CD4-positive, alpha-beta T cell (primary cell): ENCODE measurements at places on chromosomes 6 and 20.

GRCh38 chr20:16066571-16066970 lies 506.7 kb downstream of the KIF16B start:
- H3K4me1 ChIP-seq: no peaks in the 10 kb centered on the region
- no peak overlapping the region for H3K27ac ChIP-seq
- no peaks in the 10 kb centered on the region for H3K27me3 ChIP-seq

DNA sequence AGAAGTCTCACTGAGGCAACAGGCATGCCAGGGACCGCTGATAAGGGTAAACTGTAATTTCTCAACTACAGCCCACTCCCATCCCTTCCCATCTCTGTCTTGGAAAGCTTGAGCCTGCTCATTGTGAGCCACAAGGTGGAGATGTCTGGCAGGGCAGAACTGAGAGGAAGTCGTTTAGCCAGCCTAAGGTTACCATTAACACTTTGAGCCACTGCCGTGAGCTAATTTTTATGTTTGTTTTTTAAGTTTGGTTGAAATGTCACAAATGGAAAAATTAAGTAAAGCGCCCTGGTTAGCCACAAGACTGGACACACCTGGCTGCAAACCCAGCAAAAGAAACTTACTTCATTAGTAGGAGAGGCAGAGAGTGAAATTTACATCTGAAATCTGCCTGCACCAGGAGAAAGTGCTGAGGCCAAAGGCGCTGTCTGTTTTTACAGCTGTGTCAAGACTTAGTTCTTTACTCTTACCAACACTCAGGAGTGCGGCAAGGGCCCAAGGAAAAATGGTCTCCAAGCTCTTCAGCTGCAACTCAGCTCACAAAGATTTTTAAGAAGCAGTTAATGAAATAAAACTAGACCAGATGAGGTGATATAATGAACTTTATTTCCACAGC lies 50.0 kb upstream of the FAM83C start:
- H3K27ac ChIP-seq: no peak overlapping the region
- H3K4me1 ChIP-seq: no peaks in the 10 kb centered on the region
- H3K36me3 ChIP-seq: peaks cover 31% of the 10 kb centered on the region

DNA sequence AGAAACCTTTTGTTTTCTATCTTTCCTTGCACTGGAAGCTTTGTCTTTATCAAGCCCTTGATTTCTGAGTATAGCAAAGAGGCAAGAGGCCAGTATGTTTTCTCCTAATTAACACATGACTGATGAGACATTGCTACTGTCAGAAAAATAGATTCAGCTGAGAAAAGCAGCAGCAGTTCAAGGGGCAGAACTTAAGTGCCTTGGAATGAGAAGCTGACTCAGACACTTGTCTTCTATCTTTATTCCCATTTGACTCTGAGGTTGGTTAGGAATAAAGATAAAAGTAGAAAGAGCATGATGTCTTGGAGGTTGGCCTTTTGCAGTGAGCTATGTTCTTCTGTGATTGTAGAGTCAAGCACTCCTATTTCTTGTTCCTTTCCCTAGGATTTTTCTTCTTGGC lies 79.1 kb upstream of the MAN1A1 start:
- no peak for DNase-seq
- H3K4me3 ChIP-seq: no peak overlapping the region
- no peaks in the 10 kb centered on the region for H3K27me3 ChIP-seq
- no peak overlapping the region for H3K27ac ChIP-seq
- H3K4me1 ChIP-seq: no peaks in the 10 kb centered on the region

GRCh38 chr20:2152317-2152716 lies 50.7 kb downstream of the STK35 start:
- H3K27ac ChIP-seq: no peak overlapping the region
- no peaks in the 10 kb centered on the region for H3K27me3 ChIP-seq
- no peak overlapping the region for H3K4me3 ChIP-seq
- no peaks in the 10 kb centered on the region for H3K36me3 ChIP-seq
- H3K4me1 ChIP-seq: no peaks in the 10 kb centered on the region

GRCh38 chr6:132481189-132481588 lies 31.7 kb downstream of the STX7 start:
- H3K36me3 ChIP-seq: peaks cover 4% of the 10 kb centered on the region
- no peaks in the 10 kb centered on the region for H3K4me1 ChIP-seq
- H3K27ac ChIP-seq: no peak overlapping the region
- DNase-seq: no peak
- no peaks in the 10 kb centered on the region for H3K27me3 ChIP-seq

DNA sequence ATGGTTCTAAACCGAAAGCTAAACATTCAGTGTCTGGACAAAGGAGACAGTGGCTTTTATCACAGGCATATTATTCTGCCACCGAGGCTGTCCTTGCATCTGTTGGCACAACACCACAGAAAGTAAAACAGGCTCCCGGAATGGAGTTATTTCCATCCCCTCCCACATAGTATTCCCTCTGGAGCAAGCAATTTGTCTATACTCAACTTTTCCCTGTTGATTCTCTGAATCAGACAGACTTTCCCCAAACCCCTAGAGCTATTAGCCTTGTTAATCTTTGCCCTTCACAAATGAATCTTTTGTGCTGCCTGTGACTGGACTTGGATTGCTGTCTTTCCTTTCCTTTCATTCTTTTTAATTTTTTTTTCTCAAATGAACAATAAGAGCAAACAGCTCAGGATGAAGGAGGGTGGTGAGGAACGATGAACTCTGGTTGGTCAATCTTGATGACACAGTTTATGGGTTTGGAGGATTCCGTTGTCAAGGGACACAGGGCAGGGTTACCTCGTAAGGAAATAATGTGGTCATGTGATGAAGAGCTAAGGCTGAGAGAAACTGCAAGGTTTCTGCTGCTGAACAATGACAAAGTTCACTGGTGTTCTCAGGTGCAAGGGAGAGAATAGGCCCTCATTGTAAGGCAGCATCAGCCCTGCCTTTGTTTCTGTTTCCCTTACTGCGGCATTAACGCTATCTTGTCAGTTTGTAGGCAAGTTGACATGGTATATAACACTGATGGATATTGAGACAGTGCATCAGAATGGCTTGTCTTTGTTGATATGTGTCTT lies 275.0 kb upstream of the BMP2 start:
- H3K4me1 ChIP-seq: no peaks in the 10 kb centered on the region
- no peak overlapping the region for H3K4me3 ChIP-seq
- no peaks in the 10 kb centered on the region for H3K36me3 ChIP-seq
- no peak for DNase-seq
- H3K27ac ChIP-seq: no peak overlapping the region

DNA sequence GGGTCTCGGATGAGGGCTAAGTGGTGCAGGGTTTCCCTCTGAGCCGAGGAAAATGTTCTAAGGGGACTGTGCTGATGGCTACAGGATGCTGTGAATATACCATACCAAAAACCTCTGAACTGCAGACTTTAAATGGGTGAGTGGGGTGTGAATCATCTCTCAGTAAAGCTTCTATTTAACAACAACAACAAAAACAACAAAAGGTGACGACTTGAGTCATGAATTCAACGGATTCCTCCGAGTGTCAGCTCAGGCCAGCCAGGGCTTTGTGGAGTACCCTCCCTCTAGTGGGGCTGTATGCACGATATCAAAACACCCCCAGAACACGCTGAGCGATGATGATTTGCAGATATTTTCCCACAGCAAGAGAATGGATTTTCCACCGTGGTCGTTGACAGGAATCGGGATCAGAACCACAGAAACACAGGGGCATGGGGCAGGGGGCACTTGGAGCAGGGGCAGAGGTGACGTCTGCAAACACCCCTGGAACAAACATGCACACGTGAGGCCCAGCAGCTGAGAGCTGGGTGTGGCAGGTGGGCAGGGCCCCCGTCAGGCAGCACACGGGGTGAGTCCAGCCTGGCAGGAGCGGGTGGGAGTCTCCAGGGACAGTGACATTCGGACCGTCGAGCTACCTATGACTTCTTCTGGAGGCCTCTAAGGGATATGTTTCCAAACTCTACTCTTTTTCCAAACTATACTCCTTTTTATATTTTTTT lies 38.6 kb downstream of the SLC2A4RG start:
- H3K36me3 ChIP-seq: no peaks in the 10 kb centered on the region
- DNase-seq: no peak
- H3K27me3 ChIP-seq: no peaks in the 10 kb centered on the region
- no peak overlapping the region for H3K27ac ChIP-seq
- peaks cover 20% of the 10 kb centered on the region for H3K4me1 ChIP-seq

DNA sequence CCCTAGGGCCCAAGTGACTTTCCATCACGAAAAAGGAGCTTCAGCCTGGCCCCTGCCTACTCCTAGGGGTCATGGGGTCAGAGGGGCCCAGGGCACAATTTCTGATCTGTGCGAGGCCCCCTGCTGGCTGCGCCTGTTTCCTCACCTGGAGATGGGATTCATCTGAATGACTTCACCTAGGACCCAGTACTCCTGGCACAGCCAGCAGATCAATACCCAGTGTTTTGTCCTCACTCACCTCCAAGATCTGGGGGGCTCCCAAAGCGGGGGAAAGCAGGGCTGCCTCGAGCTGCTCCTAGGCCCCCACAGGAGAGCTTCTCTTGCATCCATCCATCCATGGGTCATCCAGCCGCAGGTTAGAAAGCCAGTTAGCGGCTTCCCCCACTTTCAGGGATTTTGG lies 33.8 kb downstream of the CD40 start:
- peaks cover 4% of the 10 kb centered on the region for H3K27me3 ChIP-seq
- no peaks in the 10 kb centered on the region for H3K4me1 ChIP-seq
- no peak for DNase-seq

GRCh38 chr6:41298785-41299502 lies 12.5 kb upstream of the TREM1 start:
- DNase-seq: no peak
- peaks cover 7% of the 10 kb centered on the region for H3K4me1 ChIP-seq
- peak overlapping the region; percentile 13 for H3K27ac ChIP-seq
- H3K36me3 ChIP-seq: no peaks in the 10 kb centered on the region
- H3K27me3 ChIP-seq: no peaks in the 10 kb centered on the region
- H3K4me3 ChIP-seq: no peak overlapping the region

- H3K4me1 ChIP-seq: peaks cover 10% of the 10 kb centered on the region
- H3K27ac ChIP-seq: no peak overlapping the region
- DNase-seq: no peak
- no peaks in the 10 kb centered on the region for H3K27me3 ChIP-seq
These were observed 28.2 kb downstream of the NCOA3 start for GRCh38 chr20:47529840-47530239.

DNA sequence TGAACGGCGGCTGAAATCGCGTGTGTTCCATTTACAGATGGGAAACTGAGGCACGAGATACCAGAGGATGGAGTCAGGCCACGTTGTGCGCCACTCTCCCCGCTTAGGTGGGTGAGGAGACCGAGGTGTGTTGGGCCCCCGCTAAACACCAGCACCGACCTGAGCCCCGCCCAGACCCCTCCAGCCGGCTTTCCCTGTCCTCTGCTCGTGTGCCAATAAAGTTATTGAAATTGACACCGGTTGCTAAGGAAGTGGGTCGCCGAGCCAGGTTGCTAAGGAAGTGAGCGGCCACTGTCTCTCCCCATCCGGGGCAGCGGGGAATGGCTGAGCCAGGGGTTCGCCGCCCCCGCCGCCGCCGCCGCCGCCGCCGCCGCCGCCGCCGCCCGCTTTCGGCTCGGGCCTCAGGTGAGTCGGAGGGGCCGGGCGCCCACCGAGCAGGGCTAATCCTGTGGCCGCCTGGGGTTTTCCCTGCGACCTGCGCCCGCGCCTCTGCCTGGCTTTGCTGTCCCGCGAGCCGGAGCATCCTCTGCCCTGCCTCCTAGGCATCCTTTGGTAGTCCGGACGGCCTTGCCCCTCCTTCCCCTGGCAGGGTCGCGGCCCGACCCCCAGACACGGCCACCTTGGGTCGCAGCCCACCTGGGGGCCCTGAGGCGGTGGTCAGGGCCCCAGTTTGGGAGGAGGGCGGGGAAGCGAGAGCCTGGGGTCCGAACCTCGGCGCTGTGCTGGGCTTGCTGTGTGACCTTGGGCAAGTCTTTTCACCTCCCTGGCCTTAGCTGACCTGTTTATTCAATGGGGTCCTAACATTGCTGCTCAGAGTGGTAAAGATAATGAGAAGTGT lies at the start of gene KIF3B:
Gene KIF3B, plus strand, starts transcription at position 291 of the 838 bp plus-strand sequence. CDS start 32,127 bp downstream, outside the sequence.
- peaks cover 27% of the 10 kb centered on the region for H3K4me1 ChIP-seq
- peak within 1 kb of the TSS; percentile 95 for H3K4me3 ChIP-seq
- H3K27me3 ChIP-seq: no peaks in the 10 kb centered on the region
- peaks cover 6% of the 10 kb centered on the region for H3K36me3 ChIP-seq

- no peak overlapping the region for H3K27ac ChIP-seq
- DNase-seq: no peak
These were observed 22.3 kb downstream of the PPP1R14C start for GRCh38 chr6:150165020-150165702.

DNA sequence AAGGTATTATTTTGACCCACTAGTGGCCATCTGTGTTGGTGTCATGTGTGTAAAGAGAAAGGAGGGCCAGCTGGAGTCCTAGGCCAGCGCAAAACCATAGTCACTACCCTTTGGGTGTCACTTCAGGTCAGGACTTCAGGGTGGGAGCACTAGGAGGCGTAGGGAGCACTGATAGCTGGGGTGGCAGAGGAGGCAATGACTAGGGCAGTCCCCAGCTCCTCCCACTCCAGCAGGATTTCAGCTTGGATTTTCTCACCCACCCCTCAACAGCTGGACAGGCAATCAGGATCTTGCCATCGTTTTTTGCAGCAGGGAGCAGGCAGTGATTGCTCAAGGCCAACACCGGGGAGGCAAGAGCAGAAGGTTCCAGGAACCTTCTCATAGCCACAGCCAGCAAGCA lies 4.2 kb upstream of the HLA-DOA start:
- peaks cover 8% of the 10 kb centered on the region for H3K27me3 ChIP-seq
- H3K36me3 ChIP-seq: no peaks in the 10 kb centered on the region
- no peak overlapping the region for H3K4me3 ChIP-seq
- peaks cover 22% of the 10 kb centered on the region for H3K4me1 ChIP-seq
- no peak for DNase-seq

DNA sequence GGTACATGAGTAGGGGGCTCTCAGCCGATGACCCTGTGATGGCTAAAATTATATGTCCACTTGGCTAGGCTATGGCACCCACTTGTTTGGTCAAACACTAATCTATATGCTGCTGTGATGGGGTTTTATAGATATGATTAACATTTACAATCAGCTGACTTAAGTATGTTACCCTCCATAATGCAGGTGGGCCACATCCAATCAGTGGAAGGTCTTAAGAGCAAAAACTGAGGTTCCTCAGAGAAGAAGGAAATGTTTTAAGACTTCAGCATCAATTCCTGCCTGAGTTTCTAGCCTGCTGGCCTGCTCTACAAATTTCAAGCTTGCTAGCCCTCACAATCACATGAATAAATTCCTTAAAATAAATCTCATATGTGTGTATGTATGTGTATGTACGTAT lies 18.9 kb upstream of the MAK start:
- H3K36me3 ChIP-seq: no peaks in the 10 kb centered on the region
- peaks cover 3% of the 10 kb centered on the region for H3K4me1 ChIP-seq
- H3K27ac ChIP-seq: no peak overlapping the region
- no peak overlapping the region for H3K4me3 ChIP-seq
- H3K27me3 ChIP-seq: no peaks in the 10 kb centered on the region

DNA sequence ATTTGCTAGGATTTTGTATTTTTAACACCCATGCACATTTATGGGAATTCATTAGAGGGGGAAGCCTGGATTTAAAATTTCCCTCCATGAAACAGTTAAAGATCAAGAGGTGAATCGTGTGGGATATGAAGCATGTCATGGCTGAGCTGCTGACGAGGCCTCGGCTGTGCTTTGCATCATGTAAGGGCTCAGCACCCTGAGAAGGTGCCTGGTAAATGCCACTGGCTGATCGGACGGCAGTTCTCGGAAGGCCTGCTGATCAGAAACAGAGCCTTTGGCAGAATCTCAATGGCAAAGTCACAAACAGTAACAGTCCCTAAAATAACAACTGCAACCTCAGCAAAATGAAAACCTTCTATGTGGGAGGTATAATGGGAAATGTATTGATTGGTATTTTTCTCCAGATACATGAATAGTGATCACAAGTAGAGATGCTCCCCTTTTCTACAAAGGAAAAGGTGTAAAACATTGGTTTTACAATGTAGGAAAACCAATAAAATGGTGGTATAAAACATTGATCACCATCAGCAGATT lies 53.0 kb upstream of the FUCA2 start:
- no peak overlapping the region for H3K4me3 ChIP-seq
- H3K36me3 ChIP-seq: peaks cover 4% of the 10 kb centered on the region
- H3K27ac ChIP-seq: no peak overlapping the region
- no peak for DNase-seq
- H3K4me1 ChIP-seq: peaks cover 24% of the 10 kb centered on the region
- no peaks in the 10 kb centered on the region for H3K27me3 ChIP-seq
